ENCODE measurements at places on chromosomes 12 and 14.

GRCh38 chr12:121801595-121802484 lies 2.0 kb upstream of the SETD1B start:
- no peak for DNase-seq

GRCh38 chr12:12648951-12649650 lies 37.4 kb downstream of the CREBL2 start:
- DNase-seq, result no peak

DNA sequence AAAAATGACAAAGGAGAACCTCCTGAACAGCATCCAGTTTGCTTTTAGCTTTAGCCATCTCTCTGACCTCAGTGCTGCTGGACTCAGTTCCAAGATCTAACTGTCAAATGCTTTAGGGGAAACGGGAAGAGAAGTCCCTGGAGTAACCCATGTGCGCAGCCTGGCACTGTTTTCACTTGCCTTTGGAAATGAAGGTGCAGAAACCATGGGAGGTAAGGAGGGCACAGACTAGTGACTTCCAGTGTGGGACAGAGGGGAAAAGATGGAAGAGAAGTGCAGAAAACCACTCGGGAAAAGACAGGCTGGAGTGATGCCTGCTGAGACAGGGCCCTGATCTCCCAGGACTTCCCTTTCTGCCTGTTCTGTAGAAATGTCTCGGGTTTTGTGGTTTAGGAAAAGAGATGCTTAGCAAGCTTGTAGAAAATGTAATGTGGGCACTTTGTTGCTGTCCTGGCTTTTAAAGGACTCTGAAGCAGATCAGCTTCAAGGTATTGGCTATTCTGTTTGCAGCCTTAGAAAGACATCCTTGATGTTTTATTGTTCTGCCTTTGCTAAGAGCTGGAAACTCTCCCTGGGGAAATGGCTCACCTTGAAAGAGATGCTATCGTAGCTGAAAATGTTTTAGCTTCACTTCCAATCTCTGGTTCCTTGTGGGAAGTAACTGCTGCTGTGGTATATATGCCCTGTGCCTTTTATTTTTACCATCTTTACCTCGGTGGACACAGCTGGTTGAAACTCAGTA lies 124.6 kb upstream of the HIF1A start:
- DNase-seq, result no peak

DNA sequence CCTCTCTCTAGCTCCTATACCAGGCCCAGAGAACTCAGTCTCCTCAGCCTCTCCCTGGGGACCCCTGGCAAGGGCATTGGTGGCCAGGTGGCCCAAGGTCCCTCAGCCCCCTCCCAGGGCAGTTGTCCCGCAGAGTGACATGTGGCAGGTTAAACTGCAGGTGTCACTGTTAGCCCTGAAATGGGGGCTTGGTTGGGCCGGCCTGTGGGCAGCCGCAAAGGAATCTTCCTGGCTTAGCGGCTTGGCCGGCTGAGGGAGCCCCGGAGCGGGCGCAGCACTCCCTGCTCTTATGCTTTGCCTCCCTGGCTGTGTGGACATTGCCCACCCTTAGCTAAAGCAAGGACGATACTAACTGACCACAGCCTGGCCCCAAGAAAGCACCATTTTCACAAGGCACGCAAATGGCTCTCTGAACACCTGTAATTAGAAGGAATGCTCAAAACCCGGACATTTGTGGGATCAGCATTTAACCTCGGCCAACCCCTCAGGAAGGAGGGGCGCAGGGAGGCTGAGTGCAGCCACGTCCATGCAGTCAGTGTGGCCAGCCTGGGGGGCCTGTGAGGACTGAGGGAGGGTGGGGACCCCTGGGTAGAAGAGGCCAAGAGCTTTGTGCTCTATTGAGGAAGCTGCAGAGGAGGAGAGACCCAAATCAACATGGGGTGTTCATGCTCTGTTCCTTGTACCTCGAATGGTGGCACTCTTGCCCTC lies 82.2 kb downstream of the PAPOLA start:
- peak; percentile 20 for DNase-seq

GRCh38 chr12:30754750-30755394 lies at the start of gene CAPRIN2:
Gene CAPRIN2, minus strand, starts transcription at chr12:30754951. Its CDS starts 1,431 bp downstream, at chr12:30753520.
- peak; percentile 90 for DNase-seq

DNA sequence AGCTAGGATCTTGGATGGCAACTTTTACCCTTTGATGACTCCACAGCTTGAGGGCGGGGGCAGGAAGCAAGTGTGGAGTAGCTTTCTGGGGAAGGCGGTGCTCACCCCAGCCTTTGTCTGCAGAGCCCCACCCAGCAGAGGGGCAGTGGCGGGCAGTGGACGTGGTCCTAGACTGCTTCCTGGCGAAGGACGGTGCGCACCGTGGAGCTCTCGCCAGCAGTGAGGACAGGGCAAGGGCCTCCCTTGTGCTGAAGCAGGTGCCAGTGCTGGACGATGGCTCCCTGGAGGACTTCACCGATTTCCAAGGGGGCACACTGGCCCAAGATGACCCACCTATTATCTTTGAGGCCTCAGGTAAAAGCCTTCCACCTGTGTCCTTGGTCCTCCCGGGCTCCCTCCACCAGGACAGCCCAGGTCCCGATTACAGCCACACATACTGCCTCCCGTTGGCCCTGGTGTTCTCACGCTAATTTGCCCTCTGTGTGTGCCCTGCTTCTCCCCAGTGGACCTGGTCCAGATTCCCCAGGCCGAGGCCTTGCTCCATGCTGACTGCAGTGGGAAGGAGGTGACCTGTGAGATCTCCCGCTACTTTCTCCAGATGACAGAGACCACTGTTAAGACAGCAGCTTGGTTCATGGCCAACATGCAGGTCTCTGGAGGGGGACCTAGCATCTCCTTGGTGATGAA lies 1.2 kb downstream of the TAPBPL start:
- DNase-seq, result no peak

DNA sequence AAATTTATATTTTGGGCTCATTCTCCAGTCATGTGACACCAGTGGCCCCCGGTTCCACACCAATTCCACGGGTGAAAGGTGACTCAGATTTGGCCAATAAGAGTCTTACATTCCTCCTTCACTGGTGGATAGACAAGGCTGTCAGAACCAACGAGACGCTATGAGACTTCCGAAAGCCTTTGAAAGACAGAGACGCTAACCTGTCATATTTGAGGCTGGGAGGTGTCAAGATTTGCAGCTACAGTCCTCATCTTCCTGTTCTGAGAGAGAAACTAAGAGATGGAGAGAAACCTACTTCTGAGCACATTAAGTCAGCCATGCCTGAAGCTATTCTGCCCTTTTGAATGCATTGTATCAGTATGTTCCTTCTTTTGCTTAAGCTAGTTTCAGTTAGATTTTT lies 171.2 kb downstream of the FLRT2 start:
- DNase-seq, result no peak

DNA sequence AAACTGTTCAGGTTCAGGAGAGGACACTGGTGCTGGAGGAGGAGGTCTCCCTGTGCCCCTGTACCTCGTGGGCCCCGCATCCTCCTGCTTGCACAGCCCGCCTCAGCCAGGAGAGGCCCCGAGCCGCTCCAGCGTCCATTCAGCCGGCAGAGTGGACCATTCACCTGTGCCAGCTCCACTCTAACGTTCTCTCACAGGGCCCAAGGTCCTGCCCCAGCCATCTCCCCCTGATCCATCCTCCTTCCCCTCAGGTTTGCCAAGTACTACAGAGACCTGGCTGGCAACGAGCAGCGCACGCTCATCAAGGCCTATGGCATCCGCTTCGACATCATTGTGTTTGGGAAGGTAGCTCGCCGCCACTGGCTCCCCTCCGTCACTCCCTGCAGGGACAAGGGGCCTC lies 22.2 kb downstream of the P2RX4 start:
- no peak for DNase-seq

DNA sequence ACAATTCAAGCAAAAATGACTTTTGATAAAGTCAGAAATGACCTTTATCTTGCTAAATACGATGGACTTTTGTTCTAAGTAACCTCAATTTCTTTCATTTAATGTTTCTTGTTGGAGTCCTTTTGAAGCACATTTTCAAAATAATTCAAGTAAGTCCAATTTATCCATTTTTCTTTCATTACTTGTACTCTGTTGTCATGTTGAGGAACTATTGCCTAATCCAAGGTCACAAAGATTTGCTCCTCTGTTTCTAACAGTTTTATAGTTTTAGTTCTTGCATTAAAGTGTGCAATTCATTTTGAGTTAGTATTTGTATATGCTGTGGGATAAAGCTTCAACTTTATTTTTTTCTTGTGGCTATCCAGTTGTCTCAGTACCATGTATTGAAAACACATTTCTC lies 66.7 kb downstream of the CCER1 start:
- no peak for DNase-seq

DNA sequence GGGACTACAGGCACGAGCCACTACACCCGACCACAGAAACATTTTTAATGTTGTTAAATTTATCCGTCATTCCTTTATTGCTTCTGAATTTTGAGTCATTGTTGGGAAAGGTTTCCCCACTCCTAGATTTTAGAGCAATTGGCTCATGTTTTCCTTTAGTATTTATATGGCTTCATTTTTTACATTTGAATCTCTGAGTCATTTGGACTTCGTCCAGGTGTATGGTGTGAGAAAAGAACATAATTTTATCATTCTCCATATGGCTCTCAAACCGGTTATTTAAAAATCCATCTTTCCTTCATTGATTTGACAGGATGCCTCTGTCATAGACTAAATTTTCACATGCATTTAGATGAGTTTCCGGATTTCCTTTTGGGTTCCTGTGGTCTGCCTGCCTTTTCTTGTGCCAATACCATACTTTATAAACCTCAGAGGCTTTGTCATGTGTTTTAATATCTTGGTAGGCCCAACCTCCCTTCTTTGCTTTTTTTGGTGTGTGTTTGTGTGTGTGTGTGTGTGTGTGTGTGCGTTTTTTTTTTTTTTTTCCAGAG lies 30.9 kb downstream of the LRTM2 start:
- no peak for DNase-seq

DNA sequence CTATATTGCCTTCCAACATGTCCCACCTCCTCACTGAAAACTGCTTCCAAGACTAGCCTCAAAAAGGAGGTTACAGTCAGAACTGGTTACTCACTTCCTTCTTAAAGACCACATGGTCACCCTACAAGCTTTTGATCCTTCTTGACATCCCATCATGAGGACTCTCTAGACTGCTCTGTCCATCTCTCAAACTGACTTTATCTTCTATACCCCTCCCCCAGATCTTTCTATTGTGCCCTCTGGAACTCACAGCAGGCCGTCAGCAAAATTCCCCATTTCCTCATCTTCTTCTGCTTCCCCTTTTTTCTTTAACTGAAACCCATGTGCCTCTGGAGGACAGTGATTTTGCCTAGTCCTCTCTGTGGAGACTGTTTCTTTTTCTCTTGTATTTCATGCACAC lies 18.1 kb upstream of the IGF1 start:
- DNase-seq, result no peak

DNA sequence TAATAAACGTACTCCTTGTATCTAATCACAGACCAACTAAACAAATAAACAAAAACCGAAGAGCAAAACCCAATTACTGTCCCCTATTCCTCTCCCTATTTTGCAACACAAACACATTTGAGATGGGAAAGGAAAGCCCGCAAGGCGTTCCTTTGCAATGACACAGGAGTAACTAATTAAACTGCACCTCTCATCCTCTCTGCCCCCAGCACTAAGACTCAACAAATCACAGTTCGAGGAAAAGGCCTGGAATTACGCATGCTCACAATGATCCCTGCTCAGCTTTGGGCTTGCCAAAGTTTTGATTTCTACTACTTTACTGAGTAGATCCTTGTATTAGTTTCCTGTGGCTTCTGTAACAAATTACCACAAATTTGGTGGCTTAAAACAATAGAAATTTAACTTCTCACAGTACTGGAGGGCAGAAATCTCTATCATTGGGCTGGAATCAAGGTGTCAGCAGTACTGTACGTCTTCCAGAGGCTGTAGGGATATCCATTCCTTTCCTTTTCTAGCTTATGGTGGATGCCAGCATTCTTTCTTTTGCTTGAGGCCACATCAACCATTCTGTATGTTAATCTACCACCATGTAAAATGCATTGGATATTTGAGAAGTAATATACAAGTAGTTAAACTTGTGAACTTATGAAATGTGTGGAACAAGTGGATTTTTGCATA lies 123.0 kb downstream of the NAV3 start:
- no peak for DNase-seq

- DNase-seq, result no peak
Observed at GRCh38 chr14:97798176-97798575, 1001.0 kb downstream of the VRK1 start.
